ENCODE measurements at places on chromosomes 2 and 18.

DNA sequence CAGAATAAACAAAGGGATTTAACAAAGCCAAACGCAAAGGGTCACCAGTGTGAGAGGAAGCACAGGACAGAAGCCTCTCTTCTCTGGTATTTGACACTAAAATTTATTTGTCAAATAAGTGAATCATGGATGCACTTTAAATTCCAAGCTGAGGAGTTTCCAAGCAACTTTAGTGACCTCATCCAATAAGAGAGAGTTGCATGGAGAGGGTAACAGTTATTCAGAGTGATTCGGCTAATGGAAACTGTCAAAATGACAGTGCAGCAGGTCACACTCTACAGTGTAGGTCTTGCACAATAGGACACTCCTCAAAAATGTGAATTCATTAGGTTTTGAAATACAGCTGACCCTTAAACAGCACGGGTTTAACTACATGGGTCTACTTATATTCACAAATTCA is 103.9 kb upstream of the ACVR1C start:
- DNase-seq: no peak

GRCh38 chr2:160156665-160157064 is 43.4 kb downstream of the ITGB6 start:
- DNase-seq: no peak

- no peak for DNase-seq
Observed at GRCh38 chr2:63765117-63765516, 76.6 kb upstream of the UGP2 start.

GRCh38 chr2:241035818-241036396 is 37.5 kb downstream of the SNED1 start:
- no peak for DNase-seq

GRCh38 chr2:189178726-189179569 is 613 bp downstream of the COL5A2 start:
- no peak for DNase-seq
